ENCODE measurements at places on chromosomes 13 and 19. TPM values are rescaled to one million over a fixed set of nuclear protein-coding genes. Genes with fewer than 3 reads are reported as not detected.

DNA sequence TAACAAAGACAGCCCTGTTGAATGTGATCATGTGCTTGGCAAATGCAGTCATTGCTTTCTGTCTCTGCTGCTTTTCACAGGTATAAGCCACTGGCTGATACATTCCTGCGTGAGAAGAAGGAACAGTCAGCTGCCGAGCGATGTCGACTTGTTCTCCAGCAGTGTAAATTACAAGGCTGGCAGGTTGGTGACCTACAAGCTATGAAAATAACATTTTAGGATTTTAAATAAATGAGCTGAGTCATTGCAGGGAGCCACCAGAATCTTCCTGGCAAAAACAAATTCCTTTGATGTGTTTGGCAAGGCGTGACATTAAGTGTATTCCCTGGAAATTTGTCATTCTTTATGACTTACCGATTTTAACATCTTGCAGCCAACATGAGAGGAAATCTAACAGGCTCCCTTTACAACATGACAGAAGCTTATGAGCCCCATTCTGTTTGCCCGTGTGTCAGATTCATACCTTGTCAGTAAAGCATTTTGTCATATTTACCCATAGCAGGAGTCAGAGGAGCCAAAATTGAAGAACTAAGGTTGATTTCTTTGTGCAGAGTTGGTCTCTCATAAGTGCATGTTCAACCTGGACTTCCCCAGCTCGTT lies 471.4 kb downstream of the MYO16 start:
- DNase-seq: no peak

DNA sequence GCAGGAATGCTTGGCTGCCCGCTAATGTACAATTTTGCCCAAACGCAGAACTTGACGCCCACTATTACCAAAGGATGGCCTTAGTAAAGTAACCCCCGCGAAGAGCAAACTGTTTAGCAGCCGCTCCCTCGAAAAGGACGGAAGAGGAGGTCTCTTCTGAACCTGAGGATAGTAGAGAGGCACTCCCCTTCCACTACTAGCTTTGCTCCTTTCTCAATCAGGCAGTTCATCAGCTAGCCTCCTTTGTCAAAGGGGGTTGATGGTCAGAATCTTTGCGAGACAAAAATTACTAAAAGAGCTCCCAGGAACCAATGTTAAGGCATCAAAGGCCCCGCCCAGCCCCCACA lies 534 bp downstream of the CAB39L start:
- peak; percentile 82 for DNase-seq

ZNF611 gene
- 10.0 TPM for polyA plus RNA-seq

DNA sequence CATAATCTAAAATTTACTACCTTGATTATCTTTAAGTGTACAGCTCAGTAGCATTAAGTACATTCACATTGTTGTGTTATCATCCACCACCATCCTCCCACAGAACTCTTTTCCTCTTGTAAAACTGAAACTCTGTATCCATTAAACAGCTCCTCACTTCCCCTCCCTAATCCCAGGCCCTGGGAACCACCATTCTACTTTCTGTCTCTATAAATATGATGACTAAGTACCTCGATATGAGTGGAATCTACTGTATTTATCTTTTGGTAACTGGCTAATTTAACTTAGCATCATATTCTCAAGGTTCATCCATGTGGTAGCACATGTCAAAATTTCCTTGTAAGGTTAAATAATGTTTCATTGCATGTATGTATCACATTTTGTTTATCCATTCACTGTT lies 49.0 kb upstream of the POMP start:
- DNase-seq: no peak

DNA sequence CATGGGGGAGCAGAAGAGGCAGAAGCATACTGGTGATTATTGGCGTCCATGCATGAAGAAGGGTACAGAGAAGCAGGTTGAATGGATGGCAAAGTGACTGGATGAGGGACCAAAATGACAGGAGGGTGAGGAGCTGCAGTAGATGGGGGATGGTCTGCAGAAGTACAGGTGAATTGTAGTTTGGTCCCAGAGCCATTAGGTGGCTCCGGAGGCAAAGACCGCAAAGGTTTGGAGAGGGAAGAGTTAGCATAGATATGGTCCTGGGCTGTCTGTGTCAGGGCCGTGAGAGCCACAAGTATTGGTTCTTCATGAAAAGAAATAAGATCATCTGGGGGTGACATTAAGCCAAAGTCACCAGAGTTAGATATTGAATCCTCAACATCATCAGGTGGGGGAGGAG lies 59.0 kb upstream of the ZNF726 start:
- DNase-seq: no peak

GRIK5 gene
- polyA plus RNA-seq: 1.7 TPM

DNA sequence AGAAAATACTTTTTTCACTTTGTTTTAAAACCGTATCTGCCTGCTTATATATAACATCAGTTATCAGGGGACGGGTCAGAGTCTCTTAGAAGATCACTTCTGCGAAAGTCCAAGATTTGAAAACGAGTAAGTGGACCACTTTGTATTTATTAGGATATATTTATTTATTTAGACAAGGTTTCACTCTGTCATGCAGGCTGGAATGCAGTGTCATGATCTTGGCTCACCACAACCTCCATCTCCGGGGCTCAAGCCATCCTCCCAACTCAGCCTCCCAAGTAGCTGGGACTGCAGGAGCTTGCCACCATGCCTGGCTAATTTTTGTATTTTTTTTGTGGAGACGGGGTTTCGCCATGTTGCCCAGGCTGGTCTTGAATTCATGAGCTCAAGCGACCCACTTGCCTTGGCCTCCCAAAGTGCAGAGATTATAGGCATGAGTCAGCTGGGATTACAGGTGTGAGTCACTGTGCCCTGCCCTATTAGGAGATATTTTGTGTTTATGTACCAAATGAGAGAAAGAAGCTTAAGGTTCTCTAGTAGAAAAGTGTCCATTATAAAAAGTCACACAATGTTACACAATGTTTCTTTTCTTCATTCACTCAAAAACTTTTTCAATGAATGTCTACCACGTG lies 39.5 kb downstream of the RASL11A start:
- DNase-seq: no peak

IZUMO4 gene
- 37.8 TPM for polyA plus RNA-seq

PTPRS gene
- polyA plus RNA-seq: 4.7 TPM

GRCh38 chr13:93649496-93649895 lies 422.9 kb downstream of the GPC6 start:
- DNase-seq: no peak

- DNase-seq: no peak
Measured at GRCh38 chr13:27139565-27139964, 32.0 kb downstream of the USP12 start.

TDRD3 gene
- 18.5 TPM for polyA plus RNA-seq

DNA sequence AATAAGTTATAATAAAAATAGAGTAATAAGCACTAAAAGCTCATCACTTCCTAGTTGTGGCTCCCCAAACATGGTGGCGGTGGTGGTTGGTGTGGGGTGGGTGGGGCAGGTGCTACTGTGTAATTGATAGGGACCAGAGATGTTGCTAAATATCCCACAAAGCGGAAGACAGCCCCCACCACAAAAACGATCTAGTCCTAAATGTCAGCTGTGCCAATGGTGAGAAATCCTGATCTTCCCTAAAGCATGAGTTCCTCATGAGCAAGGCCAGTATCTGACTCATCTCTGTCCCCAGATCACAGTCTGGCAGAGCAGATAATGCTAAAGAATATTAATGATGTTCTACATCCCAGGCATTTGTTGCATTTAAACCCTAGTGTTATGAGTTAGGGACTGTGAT lies 1.9 kb upstream of the EDDM13 start:
- no peak for DNase-seq

DNA sequence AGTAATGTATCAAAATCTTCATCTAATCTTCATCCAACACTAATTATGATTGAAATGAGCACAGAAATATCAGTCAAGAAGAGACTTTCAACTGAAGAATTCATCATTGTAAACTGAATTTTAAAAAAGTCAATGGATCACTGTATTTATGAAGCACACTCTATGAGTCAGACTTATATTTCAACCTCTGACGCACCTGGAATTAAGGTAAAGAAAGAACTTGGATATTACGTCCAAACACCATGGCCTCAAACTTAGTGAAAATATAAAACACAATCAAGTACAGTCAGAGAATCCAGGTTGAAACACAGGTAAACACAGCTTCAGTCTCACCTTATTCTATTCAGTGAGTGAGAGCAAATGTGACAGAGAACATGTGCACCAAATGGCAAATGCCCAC lies 39.5 kb downstream of the MIPEP start:
- DNase-seq: no peak

SLC46A3 gene
- 18.9 TPM for polyA plus RNA-seq

CD209 gene
- 8.5 TPM for polyA plus RNA-seq

GRCh38 chr13:79645569-79645968 lies 164.6 kb downstream of the NDFIP2 start:
- no peak for DNase-seq

DNA sequence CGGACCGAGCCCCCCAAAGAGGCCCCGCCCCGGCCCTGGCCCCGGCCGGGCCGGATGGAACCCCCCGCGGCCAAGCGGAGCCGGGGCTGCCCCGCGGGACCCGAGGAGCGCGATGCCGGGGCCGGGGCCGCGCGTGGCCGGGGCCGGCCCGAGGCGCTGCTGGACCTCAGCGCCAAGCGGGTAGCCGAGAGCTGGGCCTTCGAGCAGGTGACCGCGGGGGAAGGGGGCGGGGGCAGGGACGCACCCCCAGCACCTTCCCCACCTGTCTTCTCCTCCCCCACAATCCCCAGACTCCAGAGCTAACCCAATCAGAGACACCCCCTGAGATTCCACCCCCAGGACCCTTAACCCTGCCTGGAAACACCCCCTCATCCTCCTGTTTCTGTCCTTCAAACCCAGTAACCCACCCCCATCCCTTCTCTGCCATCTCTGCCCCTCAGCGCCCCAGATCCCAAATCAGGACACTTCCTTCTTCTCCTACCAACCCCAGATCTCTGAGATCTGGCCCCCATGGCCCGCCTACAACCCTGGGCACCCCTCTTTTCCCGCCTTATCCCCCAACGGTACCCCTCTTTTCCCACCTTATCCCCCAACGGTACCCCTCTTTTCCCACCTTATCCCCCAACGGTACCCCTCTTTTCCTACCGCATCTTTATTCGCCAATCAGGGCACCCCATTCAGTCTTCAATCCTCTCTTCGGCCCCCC lies 505 bp downstream of the ZSWIM4 start:
- no peak for DNase-seq

USPL1 gene
- polyA plus RNA-seq: 19.3 TPM

DNA sequence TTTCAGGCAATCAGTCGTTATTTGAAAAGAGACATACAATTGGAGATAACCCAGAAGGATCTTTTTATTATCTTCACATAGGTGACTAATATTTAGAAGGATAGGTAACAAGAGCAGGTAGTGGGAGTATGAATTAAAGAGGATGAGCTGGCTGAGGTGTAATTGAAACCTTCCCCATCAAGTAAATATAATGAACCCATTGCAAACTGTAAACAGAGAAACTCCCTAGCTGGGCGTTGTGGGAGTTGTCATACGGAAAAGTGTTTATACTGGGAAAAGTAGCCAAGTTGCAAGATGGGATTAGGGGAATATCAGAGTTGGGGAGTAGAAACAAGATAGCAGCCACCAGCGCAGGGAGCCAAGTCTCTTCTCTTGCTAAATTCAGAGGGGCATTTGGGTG lies 448.4 kb downstream of the COG6 start:
- DNase-seq: no peak

- DNase-seq: no peak
Measured at GRCh38 chr19:31348481-31349159, 616 bp downstream of the TSHZ3 start.

KCTD12 gene
- polyA plus RNA-seq: 35.4 TPM

GRCh38 chr19:29675650-29676186 lies 10.5 kb downstream of the PLEKHF1 start:
- no peak for DNase-seq

GRCh38 chr13:19940106-19940505 lies 18.4 kb upstream of the ZMYM2 start:
- no peak for DNase-seq

SYCN gene
- polyA plus RNA-seq: not detected

DNA sequence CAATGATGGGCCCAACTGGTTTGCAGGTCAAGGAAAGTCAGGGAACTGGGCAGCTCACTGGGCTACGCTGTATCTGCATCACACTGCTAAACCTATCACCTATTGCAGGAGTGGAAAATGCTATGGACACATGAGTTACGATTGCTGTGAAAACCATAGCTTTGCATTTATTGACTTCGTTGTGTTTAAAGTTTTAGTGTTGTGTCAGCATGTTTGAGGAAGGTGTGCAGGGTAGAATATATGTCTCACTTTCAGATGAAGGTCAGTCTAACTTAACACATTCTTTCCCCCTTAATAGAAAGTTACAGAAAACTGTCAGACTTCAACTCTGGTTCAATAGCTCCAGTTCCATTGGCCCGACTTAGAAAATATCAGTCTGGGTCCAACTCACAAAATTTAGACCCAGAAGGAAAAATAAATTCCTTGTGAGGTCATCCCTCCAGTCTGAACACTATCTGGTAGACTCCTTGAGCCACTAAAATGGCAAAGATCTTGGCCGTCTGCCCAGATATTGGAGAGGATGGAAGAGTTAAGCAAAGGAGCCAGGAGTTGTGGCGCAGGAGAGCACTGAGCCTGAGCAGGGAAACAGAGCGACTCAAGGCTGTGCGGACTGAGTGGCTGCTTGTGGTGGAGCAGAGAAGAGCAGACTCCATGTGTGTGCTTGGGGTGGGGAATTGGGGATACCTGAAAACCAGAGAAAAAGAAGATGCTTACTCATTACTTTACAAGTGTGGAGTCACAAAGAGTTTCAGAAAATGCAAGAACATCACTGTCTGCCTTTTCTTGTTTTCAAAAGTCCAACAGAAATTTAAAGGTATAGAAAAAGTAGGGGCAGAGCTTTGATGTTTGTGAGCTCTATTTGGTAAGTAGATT lies 518.5 kb downstream of the FGF9 start:
- no peak for DNase-seq

GRCh38 chr19:23310729-23311211 lies 60.6 kb upstream of the ZNF724 start:
- DNase-seq: no peak

DNA sequence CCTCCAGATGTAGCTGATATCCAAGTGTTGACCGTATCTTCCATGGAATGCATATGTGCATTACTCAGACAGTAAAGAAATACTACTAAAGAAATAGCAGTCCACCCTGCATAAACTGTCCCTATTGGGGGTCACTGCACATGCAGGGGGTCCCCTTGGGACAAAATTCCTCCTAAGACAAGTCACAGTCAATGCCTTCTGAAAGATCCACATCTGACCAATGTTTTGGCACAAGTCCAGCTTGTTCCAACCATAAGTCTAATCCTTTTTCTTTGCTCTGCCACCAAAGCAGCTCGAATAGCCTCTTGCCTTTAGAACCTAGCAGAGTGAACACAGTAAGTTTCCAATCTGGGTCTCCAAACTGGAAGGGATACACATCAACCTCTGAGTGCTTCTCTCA lies 87.9 kb downstream of the DIAPH3 start:
- DNase-seq: no peak

- no peak for DNase-seq
Measured at GRCh38 chr13:68030152-68030809, 800.1 kb upstream of the PCDH9 start.

PSG11 gene
- polyA plus RNA-seq: 0.07 TPM

DNA sequence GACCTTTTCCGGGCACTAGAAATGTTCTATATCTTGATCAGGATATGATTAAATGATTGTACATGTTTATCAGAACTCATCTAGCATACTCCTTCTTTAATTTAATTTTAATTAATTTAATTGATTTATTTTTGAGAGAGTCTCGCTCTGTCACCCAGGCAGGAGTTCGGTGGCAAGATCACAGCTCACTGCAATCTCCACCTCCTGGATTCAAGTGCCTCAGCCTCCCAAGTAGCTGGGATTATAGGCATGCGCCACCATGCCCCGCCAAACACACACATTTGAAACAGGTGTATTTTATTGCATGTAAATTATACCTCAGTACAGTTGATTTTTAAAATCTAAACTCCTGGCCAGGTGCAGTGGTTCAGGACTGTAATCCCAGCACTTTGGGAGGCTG lies 17.4 kb upstream of the BCL3 start:
- DNase-seq: no peak
